ENCODE measurements at places on chromosomes 6 and 20.

DNA sequence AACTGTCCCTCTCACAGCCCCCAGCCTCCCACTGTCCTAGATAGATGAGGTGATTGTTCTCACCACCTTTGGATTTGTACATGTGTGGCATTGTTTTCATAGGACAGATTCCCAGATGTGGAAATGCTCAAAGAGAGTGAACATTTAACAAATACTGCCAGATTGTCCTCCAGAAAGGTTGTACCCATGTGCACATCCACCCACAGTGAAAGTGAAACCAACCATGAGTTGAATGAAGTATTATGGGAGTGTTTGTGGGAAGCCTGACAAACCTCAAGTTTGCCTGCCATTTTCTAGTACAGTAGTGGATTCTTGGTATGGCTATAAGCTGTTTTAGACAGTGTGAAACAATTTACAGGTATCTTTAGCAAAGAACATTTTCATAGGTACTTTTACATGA, 42.7 kb downstream of the ANKRD6 start:
- DNase-seq, result peak; percentile 10

DNA sequence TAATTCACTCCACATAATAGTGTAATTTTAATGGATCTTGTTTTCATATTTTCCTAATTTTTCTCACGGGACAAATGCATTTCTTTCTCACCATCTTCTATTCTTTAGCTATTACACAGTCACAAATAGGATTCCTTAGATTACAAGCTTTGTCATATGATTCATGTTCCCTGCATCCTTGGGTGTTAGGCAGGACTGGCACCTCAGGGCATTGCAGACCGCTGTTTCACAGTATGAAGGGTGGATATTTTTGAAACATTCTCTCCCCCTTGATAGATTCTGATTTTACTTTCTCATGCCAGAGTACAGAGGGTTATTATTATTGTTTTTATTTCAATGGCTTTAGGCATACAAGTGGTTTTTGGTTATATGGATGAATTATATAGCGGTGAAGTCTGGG, 602.5 kb downstream of the PHF3 start:
- DNase-seq, result no peak

- no peak for DNase-seq
Observed at GRCh38 chr6:106772270-106773142, 143.1 kb downstream of the QRSL1 start.

- DNase-seq, result no peak
Observed at GRCh38 chr6:125111219-125111983, 42.2 kb upstream of the TPD52L1 start.

DNA sequence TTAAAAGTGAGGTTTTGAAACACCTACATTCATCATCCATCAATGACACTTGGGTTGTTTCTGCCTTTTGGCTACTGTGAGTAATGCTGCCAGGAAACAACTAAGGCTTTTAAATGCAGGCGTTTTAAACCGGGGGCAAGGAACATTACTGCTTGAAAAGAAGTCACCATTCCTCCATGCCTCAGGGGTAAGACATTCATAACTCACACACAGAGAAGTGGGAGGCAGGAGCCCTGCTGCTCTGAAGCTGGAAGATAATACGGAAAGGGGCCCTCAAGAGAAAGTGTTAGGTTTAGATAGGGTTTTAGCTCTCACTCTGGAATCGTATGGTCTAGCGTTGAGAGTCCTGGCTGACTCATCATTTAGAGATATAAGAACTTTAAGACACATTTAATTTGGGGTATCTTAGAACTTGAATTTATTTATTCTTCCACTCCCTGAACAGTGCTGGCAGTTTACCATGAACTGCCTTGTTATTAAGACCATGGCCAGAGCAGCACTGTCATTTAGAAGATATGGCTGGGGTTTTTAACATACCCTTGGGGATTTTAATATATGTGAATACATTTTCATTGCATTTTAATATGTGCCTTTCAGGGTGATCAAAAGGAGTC, 1.8 kb downstream of the TUBB1 start:
- DNase-seq, result no peak

DNA sequence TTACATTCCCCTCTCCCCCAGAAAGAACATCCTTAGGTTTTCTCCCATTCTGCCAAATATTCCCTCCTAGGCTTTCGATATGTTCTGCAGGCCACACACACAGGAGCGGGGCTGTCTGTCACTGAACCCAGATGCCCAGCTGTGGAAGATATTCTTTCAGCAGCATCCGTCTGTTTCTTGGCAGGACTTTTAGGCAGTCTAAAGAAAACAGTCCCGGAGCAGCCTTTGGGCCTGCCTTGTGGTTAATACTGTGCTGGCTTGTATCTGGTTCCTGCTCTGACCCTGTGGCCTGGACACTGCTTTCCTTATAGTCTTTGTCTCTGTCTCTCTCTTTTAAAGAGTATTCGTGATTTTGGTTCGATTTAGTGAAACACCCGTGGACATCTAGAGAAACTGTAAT, 94.6 kb upstream of the SUPT3H start:
- no peak for DNase-seq

- no peak for DNase-seq
Observed at GRCh38 chr20:58361481-58362205, 27.4 kb upstream of the VAPB start.

DNA sequence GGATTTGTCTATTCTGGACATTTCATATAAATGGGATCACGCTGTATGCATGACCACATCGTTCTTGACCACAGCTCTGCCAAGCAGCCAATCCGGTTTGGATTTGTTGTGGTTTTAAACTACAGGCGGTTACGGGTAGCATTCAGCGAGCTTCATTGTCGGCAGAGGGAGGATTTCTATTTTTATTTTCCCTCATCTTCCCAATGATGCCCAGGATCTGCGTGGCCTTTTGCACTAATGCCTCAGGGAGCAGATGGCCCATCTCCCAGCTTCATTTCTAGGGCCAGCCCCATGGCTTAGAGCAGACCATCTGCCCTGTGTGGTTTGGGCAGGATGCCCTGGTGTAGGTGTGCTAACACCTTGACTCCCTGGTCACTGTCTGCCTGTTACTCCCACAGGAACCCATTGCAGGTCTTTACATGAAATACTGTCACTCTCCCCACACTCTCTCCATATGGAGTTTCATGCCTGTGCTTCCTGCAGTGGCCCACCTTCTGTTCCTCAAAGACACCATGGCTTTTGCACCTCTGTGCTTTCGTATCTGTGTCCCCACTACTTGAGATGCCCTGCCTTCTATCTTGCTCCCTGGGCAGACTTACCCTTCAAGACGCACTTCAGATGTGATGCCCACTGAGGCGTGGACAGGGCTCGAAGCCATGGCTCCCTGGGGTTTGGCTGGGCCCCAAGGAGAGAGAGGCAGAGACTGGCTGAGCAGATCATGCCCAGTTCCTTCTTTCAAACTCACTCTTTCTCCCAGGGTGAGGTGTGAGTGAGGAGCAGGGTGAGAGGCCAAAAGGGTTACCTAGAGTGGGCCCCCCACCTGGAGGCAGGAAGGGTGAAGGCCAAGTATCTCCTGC, 26.0 kb downstream of the SDCBP2 start:
- no peak for DNase-seq

GRCh38 chr6:87308970-87309369, 13.4 kb upstream of the SMIM8 start:
- DNase-seq, result no peak

DNA sequence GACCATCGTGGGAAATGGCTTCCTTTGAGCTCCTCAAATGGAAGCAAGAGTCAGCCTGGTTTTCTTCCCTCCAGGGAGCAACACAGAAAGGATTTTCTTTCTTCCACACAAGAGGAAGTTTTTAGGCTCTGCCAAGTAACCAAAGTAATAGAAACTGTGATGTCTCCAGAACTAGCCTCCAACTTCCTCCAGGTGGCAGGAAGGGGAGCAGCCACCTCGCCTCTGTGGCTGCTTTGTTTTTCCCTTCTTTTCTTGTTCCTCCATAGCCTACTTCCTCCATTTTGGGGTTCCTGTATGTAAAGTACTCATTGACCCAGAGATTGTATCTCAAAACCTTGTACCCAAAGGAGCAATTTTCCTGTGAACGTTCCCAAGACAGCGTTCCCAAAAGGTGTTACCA, 32.7 kb upstream of the CCR6 start:
- DNase-seq, result no peak

DNA sequence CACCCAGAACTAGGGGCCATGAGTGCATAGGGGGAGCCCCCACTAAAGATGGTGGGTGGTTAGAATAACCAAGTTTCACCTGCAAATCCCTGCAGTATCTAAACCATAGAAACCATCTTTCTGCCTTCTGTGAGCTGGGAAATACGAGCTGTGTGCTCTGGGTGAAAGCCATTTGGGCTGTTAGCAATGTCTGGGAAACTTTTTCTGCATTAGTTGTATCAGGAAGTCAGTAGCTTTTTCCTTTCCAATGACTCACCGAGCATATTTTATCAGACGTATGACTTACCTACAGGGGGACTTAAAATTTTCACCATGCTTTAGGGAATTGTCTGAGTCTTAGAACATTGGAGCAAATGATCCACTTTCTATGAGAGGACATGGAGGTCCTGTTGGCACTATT, 584.0 kb downstream of the QKI start:
- DNase-seq, result no peak

GRCh38 chr6:6565488-6565887, 23.0 kb upstream of the LY86 start:
- DNase-seq, result no peak

DNA sequence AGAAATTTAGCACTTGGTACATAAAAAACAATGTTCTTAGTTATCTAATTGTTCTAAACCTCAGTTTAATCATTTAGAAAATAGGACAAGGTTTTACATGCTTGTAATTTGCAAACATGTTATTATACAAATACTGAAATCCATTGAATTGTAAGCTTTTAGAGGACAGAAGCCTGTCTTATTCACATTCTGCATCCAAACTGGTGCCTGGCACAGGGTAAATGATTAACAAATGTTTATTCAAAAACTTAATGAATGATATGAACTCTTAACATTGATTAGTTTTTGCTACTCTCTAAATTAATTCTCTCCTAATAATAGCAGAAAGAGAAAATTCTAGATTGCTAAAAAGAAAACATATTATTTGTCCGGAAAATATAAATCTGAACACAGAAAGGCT, 58.4 kb upstream of the MCM9 start:
- DNase-seq, result no peak

- DNase-seq, result no peak
Observed at GRCh38 chr6:12545619-12546409, 170.8 kb upstream of the PHACTR1 start.

- DNase-seq, result peak; percentile 40
Observed at GRCh38 chr20:33209789-33210188, 7.4 kb upstream of the BPIFA3 start.

DNA sequence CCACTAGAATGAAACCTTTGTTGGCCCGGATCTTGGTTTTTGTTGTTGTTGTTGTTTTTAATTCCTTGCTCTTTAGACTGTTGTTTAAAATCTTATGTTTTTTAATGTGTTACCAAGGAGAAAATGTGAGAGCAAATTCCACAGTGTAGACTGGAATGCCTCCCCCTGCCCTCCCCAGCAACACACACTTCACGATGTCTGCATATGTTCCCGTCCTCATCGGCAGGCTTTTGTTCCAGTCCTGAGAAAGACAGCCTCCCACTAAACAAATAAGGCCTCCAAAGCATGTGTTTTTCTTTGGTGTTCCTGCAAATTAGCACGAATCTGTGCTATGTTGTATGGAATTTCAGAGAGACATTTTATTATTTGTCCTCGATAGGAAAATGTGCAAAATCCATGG, 263.3 kb upstream of the QKI start:
- DNase-seq, result no peak

DNA sequence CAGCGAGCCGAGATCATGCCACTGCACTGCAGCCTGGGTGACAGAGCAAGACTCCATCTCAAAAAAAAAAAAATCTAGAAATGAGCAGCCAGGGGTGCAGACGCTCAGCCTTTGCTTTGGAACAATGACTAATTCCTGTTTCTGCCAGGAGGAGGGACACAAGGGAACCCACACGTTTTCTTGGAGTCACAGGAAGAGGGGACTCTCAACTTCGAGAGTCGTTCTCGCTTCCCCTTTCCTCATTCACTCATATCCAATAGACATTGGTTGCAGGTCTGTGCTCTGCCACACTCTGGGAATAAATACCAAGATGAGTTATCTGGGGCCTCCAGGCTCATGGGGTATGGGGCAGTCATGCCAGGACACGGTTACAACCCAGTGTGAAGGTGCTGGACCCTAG, 91.5 kb upstream of the RREB1 start:
- no peak for DNase-seq

GRCh38 chr20:58544286-58544685, 29.1 kb upstream of the APCDD1L start:
- DNase-seq, result no peak

DNA sequence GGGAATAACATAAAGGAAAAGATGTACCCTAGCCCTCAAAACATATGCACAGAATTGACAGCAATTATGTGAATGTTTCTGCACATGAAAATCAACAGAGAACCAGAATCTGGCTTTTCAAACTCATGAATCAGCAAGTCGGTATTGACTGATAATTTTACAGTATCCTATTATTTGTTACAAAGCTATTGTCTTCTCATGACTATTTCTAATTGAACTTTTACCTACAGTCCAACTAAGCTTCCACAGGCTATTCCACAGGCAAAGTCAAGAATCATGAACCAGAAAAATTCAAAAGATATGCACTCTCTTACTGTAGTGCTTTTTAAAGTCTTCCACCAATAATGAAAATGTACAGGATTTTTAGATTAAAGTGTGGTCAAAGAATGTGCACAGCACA, 49.1 kb upstream of the DST start:
- no peak for DNase-seq

DNA sequence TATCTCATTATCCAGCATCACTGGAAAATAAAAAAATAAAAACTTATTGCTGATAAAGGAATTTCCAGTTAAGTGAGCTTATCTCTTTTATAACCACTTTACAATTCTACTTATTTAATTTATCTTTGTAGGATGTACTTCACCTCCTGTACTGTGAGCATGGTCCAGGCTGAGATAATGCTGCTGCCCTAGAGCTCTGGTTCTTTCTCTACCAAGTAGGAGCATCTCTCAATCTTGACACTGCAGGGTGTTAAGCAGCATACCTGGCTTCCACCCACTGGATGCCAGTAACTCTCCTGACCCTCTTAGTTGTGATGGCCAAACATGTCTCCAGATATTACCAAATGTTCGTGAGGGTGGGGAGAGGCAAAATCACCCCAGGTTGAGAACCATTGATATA, 454.5 kb downstream of the ADGRB3 start:
- DNase-seq, result no peak

- no peak for DNase-seq
Observed at GRCh38 chr6:394641-395289, 3.2 kb downstream of the IRF4 start.

- DNase-seq, result no peak
Observed at GRCh38 chr20:31705598-31706597, 16.8 kb downstream of the BCL2L1 start.
